ENCODE measurements at places on chromosomes 1 and 21.
A peak's percentile ranks its signal among the peaks of the same experiment; 100 is the strongest.

- no peak for DNase-seq
Measured at GRCh38 chr1:18112611-18113010, 5.0 kb downstream of the IGSF21 start.

DNA sequence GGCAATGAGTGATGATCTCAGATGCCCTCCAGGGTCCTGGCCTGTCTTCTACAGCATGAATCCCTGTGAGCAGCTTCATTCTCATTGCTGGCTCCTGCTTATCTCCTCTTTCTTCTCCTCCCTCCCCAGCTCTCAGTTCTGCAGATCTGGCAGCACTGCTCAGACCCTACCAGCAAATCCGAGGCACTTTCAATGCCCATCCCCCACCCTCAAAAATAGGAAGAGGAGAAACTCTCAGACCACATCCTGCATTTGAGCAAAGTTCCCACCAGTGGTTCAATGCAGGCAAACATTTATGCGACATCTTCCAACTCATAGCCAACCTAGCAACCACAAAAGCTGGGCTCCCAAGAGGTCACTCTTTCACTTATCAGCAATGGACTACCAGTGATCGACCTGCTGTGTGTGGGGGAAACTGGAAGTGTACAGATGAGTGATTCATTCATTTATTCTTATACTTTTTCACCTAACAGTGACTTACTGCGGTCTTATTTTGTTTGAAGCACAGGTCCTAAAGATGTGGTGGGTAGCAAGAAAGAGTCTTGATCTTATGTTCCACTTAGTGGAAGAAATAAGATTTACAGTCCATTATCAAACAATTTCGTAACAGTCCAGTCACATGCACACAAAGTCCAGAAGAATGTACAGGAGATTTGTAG lies 5.8 kb upstream of the CHI3L2 start:
- peak; percentile 68 for DNase-seq

DNA sequence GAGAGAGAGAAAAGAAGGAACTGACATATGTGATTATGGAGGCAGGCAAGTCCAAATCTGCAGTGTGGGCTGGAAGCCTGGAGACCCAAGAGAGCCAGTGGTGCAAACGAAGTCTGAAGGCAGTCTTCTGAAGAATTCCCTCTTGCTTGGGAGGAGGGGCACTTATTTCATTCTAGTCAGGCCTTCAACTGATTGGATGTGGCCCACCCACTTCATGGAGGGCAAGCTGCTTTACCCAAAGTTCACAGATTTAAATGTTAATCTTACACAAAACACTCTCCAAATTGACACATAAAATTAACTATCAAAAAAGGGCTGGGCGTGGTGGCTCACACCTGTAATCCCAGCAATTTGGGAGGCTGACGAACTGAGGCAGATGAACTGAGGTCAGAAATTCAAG lies 103.5 kb upstream of the RAB3GAP2 start:
- no peak for DNase-seq

DNA sequence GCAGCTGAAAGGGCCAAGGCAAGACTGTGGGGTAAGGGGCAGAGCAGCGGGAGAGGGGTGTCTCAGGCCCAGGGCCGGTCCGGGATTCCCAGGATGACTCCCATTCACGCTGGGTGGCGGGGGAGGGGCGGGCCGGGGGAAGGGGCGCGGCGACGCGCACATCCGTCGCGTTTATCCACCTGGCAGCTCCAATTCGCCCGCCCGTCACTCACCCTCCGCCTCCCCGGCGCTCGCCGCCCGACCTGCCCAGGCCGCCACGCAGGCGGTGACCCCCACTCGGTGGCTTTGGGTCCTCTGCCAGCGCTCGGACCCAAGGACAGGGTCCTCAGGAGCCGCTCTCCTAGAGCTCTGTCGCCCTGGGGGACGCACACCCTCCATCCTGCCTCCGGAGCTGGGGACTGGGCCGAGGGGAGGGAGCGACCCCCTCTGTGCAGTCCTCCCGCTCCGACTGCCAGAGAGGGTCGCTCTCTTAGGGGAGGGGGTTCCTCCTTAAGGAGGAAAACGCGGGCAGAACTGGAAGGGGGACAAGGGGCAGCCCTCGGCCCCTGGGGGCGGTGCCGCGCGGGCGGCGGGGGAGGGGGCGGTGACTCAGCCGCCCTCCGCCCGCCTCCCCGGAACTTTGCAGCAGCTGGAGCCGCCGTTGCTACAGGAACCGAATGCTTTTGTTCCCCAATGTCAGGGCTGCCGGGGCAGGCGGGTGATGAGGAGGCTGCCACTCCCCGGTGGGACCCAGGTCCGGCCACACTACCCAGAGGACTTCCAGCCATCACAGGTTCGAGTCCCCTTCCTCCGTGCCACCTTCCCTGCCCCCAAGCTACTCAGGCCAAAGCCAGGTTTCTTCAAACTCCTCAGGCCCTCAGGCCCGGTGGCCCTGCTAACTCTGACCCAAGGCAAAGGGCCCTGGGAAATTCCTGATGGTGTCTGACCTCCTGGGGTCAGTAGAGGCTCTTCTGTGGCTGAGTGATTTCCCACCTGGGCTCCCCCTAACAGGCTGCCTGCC lies 3.4 kb downstream of the ADGRB2 start:
- DNase-seq = peak; percentile 61

DNA sequence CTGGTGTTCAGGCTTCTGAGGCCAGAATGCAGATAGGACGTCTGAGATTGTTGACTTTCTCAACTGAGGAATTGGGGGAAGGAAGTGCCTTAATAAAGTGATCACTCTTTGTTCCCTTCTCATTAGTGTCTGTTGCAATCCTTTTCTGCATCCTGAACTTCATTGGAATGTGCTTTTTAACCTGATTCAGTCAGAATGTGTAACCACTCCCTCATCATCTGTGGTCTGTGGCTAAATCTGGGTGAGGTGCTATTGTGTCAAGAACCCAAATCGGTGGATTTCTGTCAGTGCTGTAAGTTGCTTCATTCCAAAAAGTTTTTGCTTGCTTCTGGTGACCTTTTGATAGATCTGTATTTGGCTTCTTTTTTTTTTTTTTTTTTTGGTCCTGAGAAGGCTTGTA lies 38.2 kb downstream of the ARID1A start:
- no peak for DNase-seq

DNA sequence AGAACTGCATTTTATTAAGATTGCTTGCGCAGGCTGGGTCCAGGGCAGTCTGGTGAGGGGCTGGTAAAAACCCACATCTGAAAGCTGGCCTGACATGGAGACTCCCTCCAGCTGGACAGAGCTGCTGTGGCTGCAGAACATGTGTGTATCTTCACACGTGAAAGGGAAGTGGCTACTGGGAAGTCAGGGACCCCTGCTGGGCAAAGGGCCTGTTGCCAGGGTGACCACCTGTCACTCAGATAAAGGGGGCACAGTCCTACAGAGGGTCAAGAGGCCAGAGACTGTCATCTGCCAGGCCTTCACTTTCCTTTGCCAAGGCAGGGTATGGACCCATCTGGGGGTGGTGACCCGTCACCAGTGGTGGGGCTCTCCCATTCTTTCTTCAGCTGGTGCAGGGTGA lies 17.5 kb downstream of the NKAIN1 start:
- no peak for DNase-seq

DNA sequence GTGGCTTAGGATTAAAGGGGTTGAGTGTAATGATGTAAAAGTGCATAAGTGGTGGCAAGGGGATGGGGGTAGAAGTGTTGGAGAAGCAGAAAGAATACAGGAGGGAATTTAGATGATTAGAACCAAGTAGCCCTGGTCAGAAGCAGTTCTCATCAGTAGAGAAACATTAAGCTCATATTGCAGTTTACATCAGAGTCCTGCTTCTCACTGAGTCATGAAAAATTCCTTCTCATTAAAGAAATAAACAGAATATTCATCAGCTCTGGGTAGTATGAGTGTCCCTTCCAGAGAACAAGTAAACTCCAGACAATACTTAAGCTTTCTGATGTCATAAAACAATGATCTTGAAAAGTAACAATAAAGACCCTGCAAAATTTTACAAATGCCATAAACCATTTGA lies 36.5 kb downstream of the LRRIQ3 start:
- no peak for DNase-seq

DNA sequence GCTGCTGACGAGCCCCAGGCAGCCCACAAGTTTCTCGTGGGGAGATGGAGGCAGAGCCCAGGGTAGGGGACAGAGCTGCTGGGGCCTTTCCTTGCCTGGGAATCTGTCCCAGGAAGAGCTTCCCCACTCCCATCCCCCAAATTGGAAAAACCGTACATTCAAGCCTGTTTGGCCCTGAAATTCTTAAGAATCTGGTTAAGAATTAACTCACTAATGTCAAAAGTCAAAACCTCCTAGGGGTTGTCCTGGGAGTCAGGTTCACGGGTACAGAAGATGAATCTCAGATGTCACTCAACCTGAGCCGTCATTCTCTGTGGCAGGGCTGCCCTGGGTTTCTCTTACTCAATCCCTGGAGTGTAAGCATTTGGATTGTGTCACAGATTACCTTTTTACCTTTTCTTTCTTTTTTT lies 8.4 kb downstream of the C1orf115 start:
- no peak for DNase-seq

GRCh38 chr1:94713472-94714141 lies 106.5 kb upstream of the SLC44A3 start:
- DNase-seq = no peak

DNA sequence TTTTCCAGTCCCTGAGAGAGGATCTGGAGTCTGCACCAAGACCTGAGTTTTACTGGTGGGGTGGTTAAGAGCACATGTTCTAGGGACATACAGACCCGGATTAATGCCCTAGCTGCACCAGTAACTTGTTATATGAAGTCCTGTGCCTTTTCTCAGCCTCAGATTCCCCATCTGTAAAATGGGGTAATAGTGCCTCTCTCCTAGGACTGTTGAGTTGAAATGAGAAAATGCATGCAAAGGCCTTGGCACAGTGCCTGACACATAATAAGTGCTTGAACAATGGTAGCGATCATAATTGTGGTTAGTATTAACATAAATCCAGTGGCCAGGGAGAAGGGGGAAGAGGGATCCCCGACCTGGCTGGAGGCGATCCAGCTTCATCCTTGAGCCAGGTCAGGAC lies 12.3 kb downstream of the AHDC1 start:
- no peak for DNase-seq

- no peak for DNase-seq
Measured at GRCh38 chr1:91335603-91336002, 69.0 kb downstream of the HFM1 start.

DNA sequence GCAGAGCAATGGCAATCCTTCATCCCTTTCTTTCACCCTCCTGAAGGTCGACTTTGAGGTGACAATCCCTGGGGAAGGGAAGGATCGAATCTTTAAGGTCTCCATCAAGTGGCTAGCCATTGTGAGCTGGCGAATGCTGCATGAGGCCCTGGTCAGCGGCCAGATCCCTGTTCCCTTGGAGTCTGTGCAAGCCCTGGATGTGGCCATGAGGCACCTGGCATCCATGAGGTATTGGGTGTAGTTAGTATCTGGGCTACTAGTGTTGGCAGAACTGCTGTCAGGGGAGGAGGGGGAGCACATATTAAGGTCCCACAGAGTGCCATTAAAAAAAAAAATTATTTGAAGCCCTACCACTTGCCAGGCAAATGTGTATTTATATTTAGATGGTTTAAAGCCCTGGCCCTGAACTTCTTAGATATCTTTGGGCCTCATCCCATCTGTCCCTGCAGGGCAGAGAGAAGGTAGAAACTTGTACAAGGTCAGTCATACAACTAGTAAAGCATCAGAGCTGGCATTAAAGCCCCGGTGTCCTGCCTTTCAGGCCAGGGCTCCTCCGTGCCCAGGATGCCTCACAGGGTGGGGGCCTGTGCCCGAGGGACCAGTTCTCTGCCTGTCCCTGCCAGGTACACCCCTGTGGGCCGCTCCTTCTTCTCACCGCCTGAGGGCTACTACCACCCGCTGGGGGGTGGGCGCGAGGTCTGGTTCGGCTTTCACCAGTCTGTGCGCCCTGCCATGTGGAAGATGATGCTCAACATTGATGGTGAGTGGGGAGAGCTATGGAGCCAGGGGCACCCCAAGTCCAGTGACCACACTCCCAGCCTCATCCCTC lies 10.3 kb downstream of the AGO1 start:
- DNase-seq = no peak

DNA sequence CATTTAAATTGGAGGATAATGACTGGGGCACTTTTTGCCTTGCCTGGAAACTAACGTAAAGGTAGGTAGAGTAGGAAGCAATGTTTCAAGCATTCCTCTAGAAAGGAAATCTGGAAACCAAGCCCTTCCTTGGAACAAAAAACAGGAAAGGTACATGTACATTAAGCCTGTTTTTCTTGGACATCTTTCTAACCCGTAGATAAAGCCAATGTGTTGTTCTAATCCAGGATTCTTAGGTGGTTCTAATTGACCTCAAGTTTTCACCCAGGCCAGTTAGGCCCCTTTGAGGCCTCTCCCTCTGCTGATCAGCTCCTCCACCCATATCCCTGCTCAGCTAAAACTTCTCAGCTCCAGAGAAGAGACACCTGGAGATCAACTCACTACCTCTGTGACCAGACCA lies 6.3 kb upstream of the DUSP23 start:
- DNase-seq = no peak

DNA sequence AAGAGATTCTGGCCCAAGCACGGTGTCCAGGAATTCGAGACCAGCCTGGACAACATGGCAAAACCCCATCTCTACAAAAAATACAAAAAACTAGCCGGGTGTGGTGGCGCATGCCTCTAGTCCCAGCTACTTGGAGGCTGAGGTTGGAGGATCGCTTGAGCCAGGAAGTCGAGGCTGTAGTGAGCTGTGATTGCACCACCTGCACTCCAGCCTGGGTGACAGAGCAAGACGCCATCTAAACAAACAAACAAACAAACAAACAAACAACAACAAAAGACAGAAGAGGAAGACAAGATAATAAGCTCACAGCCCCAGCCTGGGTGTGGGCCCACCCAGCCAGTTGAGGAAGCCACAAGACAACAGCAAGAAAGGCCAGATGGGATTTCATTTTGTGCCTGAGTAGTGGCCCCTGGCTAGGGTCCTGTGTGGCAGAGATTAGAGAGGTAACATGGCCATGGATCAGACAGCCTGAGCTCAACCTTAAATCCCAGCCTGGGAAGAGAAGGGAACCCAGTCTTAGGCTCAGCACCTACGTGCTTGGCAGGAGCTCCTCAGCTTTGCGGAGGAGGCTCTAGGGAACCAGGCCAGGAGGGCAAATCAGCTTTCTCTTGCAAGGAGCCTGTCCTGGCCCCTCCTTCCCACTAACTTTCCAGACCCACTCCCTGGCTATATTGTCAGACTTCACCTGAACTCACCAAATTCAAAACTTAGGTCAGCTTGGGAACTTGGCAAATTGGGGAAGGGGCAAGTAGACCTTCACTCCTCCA lies 4.9 kb upstream of the BEST4 start:
- no peak for DNase-seq

- no peak for DNase-seq
Measured at GRCh38 chr1:228036701-228037231, 30.0 kb downstream of the WNT3A start.

DNA sequence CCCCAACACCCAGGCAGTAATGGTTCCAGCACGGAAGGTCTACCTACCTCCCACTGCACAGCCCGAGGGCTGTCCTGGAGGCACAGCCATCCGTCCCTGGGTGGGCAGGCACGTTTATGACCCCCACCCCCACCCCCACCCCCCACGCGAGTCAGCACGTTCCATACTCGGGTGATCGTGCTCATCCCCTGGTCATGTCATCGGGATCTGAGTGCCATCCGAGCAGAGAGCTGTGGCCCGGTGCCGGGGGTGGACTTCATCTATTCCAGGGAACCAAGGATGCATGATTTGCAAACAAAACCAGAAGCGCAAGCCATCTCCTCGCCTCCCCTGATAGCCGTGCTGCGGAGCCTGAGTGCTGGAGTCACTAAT lies 1.1 kb downstream of the TSPEAR start:
- DNase-seq = no peak

Data from activated naive CD8-positive, alpha-beta T cell treated with anti-CD3 and anti-CD28 coated beads, Interleukin-2, amount 50 U/mL, for 24 hours (primary cell).